ENCODE measurements at places on chromosomes 2 and 18. TPM values are rescaled to one million over a fixed set of nuclear protein-coding genes. Genes with fewer than 3 reads are reported as not detected.

GRCh38 chr2:134431838-134432434 lies 178.1 kb downstream of the MGAT5 start:
- H3K36me3 ChIP-seq: no peaks in the 10 kb centered on the region
- no peak overlapping the region for H3K4me3 ChIP-seq
- no peak for DNase-seq
- peaks cover 9% of the 10 kb centered on the region for H3K4me1 ChIP-seq

DNA sequence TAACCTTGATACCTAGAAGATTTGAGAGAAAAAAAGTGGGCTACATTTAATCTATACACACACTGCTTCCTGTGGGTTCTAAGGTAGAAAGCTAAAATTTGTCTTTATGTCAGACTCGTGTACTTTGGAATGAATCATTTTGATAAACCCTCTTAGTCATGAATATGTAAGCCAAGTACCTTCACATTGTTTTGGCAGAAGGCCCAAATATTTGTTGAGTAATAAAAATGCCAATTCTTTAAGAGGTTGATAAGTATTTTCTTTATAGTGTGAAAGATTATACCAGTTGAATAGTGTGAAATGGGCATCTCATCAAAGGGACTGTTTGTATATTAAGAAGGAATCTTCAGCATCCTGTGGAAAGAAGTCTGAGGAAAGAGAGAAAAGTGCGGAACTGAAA lies 1464.7 kb upstream of the ZEB2 start:
- H3K4me3 ChIP-seq: no peak overlapping the region
- no peak overlapping the region for H3K27ac ChIP-seq

- no peak overlapping the region for H3K27ac ChIP-seq
- H3K27me3 ChIP-seq: no peaks in the 10 kb centered on the region
- H3K4me3 ChIP-seq: no peak overlapping the region
Measured at GRCh38 chr2:172279813-172280212, 147.6 kb upstream of the ITGA6 start.

DNA sequence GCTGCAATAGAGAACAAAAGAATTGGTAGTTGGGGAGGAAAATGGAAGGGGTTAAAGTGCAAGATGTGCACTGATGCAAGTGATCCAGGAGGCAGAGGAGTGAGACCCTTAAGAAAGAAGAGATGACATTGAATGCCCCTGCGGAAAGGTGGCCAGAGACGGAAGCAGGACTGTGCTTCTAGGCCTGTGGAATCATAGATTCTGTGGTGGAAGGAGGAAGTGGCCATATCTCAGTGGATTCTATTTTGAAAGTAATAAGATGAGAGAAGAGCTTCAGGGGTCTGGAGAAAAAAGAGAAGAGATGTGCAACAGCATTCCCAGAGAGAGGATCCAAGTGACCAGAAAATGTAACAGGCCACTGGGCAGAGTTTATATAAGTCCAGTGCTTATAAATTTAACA lies 18.6 kb upstream of the GYPC start:
- no peak overlapping the region for H3K27ac ChIP-seq
- H3K4me1 ChIP-seq: peaks cover 7% of the 10 kb centered on the region
- H3K27me3 ChIP-seq: peaks cover 5% of the 10 kb centered on the region
- DNase-seq: no peak
- no peak overlapping the region for H3K4me3 ChIP-seq

- no peak overlapping the region for H3K4me3 ChIP-seq
- peaks cover 20% of the 10 kb centered on the region for H3K4me1 ChIP-seq
Measured at GRCh38 chr2:45074713-45075112, 65.5 kb upstream of the SIX2 start.

GRCh38 chr2:238910751-238911351 lies 63.0 kb downstream of the TWIST2 start:
- no peaks in the 10 kb centered on the region for H3K27me3 ChIP-seq
- peak; percentile 52 for DNase-seq
- H3K27ac ChIP-seq: no peak overlapping the region
- H3K36me3 ChIP-seq: peaks cover 1% of the 10 kb centered on the region
- peaks cover 12% of the 10 kb centered on the region for H3K4me1 ChIP-seq

GRCh38 chr2:23924589-23925359 lies 2.1 kb downstream of the ATAD2B start:
- DNase-seq: no peak
- H3K4me1 ChIP-seq: peaks cover 47% of the 10 kb centered on the region
- no peaks in the 10 kb centered on the region for H3K36me3 ChIP-seq
- peak overlapping the region; percentile 99 for H3K27ac ChIP-seq
- no peaks in the 10 kb centered on the region for H3K27me3 ChIP-seq
- H3K4me3 ChIP-seq: peak overlapping the region; percentile 93

GRCh38 chr2:167908786-167909185 lies 338.6 kb downstream of the STK39 start:
- no peaks in the 10 kb centered on the region for H3K4me1 ChIP-seq
- DNase-seq: no peak
- no peak overlapping the region for H3K4me3 ChIP-seq
- peaks cover 14% of the 10 kb centered on the region for H3K27me3 ChIP-seq
- H3K27ac ChIP-seq: no peak overlapping the region

- DNase-seq: no peak
- H3K27me3 ChIP-seq: no peaks in the 10 kb centered on the region
- no peak overlapping the region for H3K4me3 ChIP-seq
- H3K4me1 ChIP-seq: peaks cover 16% of the 10 kb centered on the region
- no peaks in the 10 kb centered on the region for H3K36me3 ChIP-seq
Measured at GRCh38 chr2:191014653-191015020, 666 bp upstream of the STAT1 start.

GRCh38 chr18:25630682-25631081 lies 278.7 kb upstream of the ZNF521 start:
- no peak overlapping the region for H3K4me3 ChIP-seq
- H3K4me1 ChIP-seq: peaks cover 11% of the 10 kb centered on the region
- no peak for DNase-seq
- H3K27me3 ChIP-seq: no peaks in the 10 kb centered on the region
- H3K36me3 ChIP-seq: peaks cover 4% of the 10 kb centered on the region

DNA sequence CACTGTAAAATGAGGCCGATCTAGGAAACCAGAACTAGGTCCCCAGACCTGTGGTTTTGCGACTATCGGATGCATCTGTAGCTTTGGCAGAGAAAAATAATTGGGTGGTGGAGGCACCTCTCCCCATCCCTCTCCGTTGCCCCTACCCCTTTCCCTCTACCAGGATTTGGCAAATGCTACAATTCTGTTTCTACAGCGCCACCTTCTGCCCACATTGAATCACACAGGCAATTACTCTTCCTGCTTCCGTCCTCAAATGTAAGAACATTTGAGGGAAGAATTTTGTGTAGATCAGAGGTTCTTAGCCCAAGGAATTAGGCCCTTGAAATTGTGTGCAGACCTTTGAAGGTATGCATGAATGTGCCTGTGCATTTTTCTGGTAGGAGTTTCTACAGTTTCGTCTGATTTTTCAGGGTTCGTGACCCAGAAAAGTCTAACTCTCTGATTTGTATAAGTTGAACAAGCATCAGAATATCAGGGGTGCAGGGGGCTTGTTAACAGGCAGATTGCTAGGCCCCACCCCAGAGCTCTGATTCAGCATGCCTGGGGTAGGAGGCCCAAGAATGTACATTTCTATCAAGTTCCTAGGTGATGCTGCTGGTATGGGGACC lies 11.2 kb downstream of the ATP6V1B1 start:
- H3K27me3 ChIP-seq: no peaks in the 10 kb centered on the region
- peaks cover 24% of the 10 kb centered on the region for H3K4me1 ChIP-seq
- DNase-seq: no peak
- H3K36me3 ChIP-seq: no peaks in the 10 kb centered on the region

DNA sequence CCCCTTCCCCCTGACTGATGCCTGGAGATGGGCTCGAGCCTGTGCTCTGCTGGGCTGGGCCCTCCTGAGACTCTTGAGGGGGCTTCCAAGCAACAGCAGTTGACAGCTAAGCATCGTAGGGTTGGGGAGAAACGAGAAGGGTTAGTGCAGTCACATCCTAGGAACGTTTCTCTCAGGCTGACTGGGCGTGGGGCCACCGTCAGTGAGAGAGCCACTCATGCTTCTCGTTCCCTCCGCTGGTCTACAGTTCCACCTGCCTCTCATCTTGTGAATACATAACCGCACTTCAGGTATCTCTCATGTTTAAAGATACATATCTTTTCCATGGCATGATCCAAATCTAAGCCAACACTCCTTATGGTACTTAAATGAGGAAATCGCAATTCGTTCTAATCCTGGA lies 66.4 kb downstream of the TRAPPC12 start:
- H3K27me3 ChIP-seq: no peaks in the 10 kb centered on the region
- no peak overlapping the region for H3K4me3 ChIP-seq
- DNase-seq: no peak
- H3K4me1 ChIP-seq: no peaks in the 10 kb centered on the region

DNA sequence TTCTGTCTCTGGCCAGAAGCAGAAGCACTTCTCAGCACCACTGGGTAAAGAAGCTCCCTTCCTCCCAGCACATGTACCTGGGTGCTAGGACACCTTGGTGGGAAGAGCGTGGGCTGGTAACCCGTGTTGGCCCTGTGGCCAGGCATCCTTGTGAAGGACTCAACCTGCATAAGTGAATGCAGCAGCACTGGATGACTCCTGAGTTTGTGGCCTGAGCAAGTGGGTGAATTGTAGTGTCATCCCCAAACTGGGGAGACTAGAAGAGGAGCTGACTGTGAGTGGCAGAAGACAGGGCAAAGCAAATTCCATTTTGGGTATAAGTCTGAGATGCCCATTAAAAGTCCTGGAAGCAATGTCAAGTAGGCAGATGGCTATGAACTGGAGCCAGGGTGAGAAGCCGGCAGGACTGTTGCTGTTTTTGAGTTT lies 63.4 kb downstream of the STAT1 start:
- H3K4me3 ChIP-seq: no peak overlapping the region
- H3K36me3 ChIP-seq: no peaks in the 10 kb centered on the region
- H3K4me1 ChIP-seq: peaks cover 12% of the 10 kb centered on the region
- H3K27ac ChIP-seq: no peak overlapping the region

The POMC gene
- not detected for total RNA-seq

The TMEM127 gene
- total RNA-seq: 52.5 TPM

The CYP26B1 gene
- 4.9 TPM for total RNA-seq

The SDC1 gene
- total RNA-seq: 11.4 TPM

The CAPG gene
- total RNA-seq: 77.6 TPM

The DTNA gene
- 3.7 TPM for total RNA-seq

The CNTNAP5 gene
- total RNA-seq: not detected

The INSIG2 gene
- 27.7 TPM for total RNA-seq
